T-helper 9 cell (primary cell): ENCODE measurements at places on chromosomes 1 and 21.

- DNase-seq, result no peak
Measured at GRCh38 chr1:222331765-222332164, 216.1 kb downstream of the HHIPL2 start.

DNA sequence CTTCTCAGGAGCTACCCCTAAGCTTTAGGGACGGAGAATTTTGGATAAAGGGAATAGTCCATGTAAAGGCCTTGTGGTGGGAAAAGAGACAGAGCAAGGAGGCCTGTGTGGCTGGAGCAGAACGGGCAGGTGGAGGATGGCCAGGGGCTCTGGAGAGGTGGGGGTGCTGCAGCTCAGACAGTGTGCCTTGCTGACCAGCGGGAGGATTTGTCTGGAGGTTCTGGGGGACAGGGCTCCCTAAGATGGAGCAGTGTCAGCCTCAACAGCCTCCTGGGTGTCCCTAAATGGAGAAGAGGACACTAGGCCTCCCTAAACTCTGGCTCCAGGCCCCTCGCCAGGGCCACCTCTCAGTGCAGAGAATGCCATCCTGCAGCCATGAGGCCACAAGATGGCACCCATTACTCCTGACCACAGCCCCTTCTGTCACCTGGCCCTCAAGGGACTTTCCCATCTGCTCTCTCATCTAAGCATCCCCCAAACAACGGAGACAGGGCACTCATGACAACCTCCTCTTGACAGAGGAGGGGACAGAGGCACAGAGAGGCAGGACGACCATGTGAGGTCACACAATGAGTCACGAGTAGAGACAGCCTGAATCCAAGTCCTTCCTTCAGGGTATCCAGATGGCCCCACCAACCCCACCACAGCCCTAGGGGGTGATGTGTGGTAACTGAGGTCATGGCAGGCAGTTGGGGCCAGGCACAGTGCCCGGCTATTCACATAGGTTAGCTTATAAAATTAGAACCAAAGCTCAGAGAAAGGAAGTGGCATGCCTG is 94.7 kb downstream of the DMRTB1 start:
- no peak for DNase-seq

GRCh38 chr1:69657971-69658370 is 90.2 kb downstream of the LRRC7 start:
- no peak for DNase-seq

GRCh38 chr1:153441238-153441755 is 19.2 kb downstream of the S100A7 start:
- no peak for DNase-seq
